Ovary (tissue), 10 donors: ENCODE measurements at places on chromosomes 13 and 19. TPM values are rescaled to one million over a fixed set of nuclear protein-coding genes. Genes with fewer than 3 reads are reported as not detected.
A peak's percentile ranks its signal among the peaks of the same experiment; 100 is the strongest.

DNA sequence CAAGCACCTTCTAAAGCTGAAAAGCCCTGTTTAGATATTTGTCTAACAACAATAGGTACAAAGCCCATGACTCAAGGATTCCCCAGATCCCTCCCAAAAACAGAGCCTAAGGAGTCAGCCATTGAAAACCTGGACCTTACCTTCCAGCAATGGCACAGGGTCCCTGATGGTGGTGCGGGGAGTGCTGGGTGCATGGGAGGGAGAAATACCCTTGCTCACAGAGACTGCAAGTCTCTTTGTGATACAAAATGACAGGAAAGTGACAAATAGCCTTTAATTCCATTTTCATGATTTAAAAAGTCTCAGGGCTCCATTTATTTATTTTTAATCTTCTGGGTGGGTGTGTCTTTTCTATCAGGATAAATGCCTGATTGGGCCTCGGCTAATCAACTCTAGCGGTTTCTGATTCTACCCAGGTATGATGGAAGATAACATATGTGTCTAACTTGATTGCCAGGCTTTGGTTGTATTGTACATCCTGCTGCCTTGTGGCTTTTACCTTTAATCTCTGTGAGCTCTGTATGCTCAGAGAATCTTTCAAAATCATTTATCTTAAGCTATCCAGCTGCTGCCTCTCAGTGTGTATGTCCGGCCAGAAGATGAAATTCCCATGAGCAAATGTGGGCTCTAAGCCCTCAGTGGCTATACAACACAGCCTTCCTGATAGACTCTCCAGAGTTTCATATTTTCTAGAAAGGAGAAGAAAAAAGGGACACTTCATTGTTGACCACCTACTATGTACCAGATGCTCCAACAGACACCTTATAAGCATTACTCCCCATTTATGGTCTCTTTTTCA is 54.6 kb upstream of the FAM124A start:
- no peak for DNase-seq

DNA sequence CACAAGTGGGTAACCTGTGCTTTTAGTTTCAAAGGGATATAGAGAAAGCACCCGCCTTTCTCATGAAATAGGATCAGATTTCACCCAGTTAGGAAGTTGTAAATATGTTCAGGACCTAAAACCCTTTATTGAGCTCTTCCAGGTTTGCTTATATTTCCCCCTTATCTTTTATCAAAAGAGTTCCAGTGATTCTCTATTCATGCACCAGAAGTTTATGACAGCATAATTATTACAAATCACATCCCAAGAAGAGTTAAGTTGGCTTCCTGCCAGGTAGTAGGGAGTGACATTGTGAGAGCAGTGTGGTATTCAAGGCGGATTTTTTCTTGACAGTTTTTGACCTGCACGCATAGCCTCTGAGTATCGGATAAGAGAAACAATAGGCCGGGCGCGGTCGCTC is 190.3 kb downstream of the STK24 start:
- DNase-seq, result no peak

DNA sequence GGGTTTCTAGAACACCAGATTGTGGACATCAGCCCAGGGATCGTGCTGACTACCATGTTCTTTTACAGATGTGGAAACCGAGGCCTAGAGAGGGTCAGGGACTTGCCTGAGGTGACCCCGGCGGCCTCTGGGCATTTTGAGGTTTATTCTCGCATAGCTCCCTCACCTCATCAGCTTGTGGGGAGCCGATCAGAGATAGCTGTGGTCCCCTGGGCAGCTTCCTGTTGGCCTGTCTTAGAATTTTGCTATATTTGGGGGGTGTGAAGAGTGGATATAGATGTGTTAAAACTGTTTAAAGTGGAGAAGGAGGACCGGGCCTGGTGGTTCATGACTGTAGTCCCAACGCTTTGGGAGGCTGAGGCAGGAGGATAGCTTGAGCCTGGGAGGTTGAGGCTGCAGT is 6.9 kb downstream of the ARHGEF1 start:
- DNase-seq, result no peak

DNA sequence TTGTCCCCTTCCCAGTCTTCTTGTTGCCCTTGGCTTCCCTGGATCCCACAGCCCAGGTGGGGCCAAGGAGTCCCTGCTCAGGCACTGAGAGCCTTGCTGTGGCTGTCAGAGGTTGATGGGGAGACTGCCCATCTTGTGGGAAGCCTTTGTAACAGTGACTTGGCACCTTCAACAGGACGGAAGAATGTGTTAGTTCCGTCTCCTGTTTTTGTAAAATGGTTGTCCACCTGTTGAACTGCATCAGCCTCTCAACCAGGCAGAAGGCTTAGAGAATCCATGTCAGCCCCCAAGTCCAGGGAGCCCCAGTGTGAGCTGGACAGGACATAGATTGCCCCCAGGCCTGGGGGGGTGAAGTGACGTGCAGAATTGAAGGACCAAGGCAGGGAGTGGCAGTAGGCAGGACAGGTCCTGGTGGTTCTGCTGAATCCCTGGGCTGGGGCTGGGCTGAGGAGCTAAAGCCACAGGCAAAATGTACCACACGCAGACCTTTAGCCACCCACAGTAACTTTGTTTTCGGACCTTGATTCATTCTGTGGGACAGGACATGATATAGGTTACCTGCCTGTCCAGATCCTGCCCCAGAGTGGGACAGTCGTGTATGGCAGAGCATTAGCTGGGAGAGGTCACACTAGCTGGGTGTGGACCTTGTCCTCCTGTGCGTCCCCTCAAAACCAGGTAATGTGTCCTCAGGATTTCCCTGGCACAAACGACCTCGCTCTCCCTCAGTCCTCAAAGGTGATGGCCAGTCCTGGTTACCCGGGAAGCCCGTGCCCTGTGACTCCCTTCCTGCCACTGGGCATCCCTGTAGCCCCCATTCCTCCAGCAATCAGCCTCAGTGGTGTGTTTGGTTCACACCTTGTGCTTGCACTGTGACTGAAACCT is 47.0 kb downstream of the GATAD2A start:
- no peak for DNase-seq

GRCh38 chr19:7742991-7743390 is 4.3 kb downstream of the CD209 start:
- no peak for DNase-seq

DNA sequence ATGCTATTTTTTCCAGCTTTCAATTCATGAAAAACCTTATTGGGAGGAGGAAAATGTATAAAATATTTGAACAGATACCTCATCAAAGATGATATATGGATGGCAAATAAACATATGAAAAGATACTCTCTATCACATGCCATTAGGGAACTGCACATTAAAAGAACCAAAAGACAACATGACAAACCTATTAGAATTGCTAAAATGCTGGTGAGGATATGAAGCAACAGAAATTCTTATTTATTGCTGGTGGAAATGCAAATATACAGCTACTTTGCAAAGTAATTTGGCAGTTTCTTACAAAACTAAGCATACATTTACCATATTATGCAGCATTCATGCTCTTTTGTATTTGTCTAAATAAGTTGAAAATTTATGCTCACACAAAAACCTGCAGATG is 1783.9 kb upstream of the PCDH20 start:
- no peak for DNase-seq

GRCh38 chr13:110714797-110715394 is 1.4 kb downstream of the ING1 start:
- peak; percentile 66 for DNase-seq

DNA sequence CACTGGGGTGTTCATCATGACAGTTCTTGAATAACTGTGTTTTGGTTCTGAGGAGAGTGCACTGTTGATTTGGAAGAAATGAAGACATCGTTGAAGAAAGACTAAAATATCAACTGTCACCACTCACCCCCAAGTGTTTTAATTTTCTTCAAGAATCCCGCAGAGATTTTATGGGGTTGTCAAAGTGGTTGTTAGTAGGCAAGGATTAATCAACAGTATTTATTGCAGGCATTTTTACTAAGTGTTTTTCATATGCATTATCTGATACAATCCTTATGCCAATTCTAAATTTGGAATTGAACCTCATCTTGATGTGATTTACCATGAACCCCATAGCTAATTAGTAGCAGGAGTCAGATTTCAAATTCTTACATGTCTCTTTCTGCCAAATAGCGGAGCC is 63.7 kb upstream of the OBI1 start:
- no peak for DNase-seq

STOML3 gene
- not detected for polyA plus RNA-seq

ZFR2 gene
- not detected for polyA plus RNA-seq

S1PR4 gene
- polyA plus RNA-seq, result not detected

ZNF135 gene
- 11.4 TPM for polyA plus RNA-seq

LRRC25 gene
- polyA plus RNA-seq, result 1.4 TPM

KL gene
- 0.87 TPM for polyA plus RNA-seq

ZIC5 gene
- not detected for polyA plus RNA-seq

APC2 gene
- 0.02 TPM for polyA plus RNA-seq

PDS5B gene
- 13.6 TPM for polyA plus RNA-seq

NLRP5 gene
- polyA plus RNA-seq, result 0.17 TPM
